Stimulated activated CD4-positive, alpha-beta T cell treated with anti-CD3 and anti-CD28 coated beads, Interleukin-1b, Interleukin-23, amount 100 ng/mL, for 1 hour (primary cell): ENCODE measurements at places on chromosomes 16 and 17.

DNA sequence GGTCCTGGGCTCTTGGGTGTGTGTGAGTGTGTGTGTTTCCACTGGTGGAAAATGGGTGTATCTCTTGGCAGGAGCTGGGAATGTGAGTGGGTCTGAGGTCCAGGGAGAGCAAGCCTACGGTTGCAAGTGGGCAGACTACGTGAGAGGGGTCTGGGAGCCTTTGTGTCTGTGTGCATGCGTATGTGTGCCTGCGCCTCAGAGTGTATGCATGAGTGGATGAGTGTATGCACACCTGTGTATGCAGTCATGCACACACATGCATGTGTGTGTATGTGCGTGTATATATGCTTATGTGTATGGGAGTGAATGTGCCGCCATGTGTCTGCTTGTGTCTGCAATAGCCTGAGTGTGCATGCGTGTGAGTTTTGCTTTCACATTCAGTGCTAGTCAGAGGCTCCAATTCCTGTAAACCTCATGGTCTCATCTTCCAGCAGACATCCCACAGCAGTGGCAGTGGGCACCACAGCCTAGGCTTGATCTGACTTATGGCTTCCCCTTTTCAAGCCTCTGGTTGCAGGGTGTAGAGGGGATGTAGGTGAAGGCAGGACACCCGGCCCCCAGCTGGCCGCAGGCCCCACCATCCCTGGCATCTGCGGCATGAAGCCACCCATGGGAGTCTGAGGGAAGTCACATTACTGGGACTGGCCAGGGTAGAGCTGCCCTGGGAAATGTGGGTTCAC lies 19.7 kb upstream of the RMI2 start:
- no peak for DNase-seq

- DNase-seq, result no peak
Measured at GRCh38 chr16:28290859-28291254, 1.5 kb upstream of the SBK1 start.

GRCh38 chr17:40841246-40841645 lies 18.8 kb upstream of the KRT10 start:
- DNase-seq, result no peak

DNA sequence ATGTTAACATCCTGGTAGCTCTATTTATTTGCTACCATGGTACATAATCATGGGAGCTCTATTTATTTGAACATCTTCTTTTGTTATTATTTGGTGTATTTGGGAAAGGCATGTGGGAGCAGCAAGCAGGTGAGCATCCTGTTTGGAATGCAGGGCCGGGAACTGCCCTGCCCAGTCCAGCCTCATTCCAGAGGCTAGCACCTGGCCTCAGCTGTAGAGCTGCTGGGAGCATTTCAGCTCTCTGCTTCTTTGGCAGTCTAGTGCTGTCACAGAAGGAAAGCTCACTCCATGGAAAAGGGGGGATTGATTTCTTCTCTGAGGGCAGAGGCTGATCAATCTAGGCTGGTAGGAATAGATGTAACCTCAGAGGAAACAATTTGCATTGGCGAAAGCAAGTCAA lies 112.5 kb downstream of the WWOX start:
- no peak for DNase-seq

DNA sequence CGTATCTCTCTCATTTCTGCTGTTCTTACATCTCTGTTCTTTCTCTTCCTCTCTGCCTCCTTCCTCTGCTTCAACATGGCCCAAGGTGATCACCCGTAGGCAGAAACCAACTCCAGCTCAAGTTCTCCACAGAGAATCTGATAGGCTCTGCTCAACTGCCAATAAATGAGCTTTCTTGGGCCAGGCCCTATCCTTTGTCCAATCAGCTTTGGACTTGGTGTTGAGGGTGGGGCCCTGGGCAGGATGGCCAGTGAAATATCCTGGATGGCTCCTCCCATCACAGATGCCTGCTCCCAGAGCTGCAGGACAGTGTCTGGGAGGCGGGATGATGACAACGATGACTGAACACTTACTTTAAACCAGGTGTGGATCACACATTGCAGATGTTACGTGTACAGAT lies 17.4 kb upstream of the BRD7 start:
- DNase-seq, result no peak

GRCh38 chr16:51392521-51393187 lies 241.6 kb upstream of the SALL1 start:
- DNase-seq, result no peak
